Activated CD8-positive, alpha-beta T cell treated with anti-CD3 and anti-CD28 coated beads, Interleukin-2, amount 10 ng/mL, durations not matched to agents 7 days and 5 days (primary cell): ENCODE measurements at places on chromosomes 13 and 19. TPM values are rescaled to one million over a fixed set of nuclear protein-coding genes. Genes with fewer than 3 reads are reported as not detected.

The MOB3A gene
- 235 TPM for total RNA-seq

DNA sequence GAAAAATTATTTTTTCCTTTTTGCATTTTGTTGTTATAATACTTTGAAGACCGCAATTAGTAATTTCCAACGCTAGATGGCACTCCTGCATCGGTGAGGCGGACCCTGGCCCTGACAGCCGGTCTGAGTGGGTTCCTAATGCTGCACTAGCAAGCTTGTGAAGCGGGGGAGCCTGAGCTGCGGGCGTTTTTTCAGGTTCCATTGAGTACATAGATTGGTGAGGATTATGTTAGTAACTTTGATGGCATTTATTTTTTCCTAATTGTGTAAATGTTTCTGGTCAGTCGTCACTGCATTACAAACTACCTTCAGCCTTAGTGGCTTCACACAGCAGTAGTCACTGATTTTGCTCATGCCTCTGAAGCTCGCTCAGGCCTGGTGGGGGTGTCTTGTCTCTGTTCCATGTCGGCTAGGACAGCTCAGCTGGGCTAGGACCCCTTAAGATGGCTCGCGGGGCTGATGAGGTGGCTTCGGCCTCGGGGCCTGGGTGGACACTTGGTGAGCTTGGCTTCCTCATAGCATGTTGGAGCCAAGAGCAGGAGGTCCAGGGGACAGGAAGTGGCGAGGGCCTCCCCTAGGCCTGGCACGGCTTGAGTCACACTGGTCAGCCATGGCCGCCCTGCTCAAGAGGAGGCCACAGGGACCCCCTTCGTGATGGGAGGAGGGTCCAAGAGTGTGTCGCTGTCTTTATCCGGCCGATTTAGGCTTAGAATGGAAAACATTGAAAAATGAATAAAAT is 25.0 kb downstream of the ERCC5 start:
- peak; percentile 65 for DNase-seq
- no peak overlapping the region for H3K4me3 ChIP-seq
- no peaks in the 10 kb centered on the region for H3K27me3 ChIP-seq
- peaks cover 23% of the 10 kb centered on the region for H3K4me1 ChIP-seq

The KLK5 gene
- not detected for total RNA-seq

The EBI3 gene
- total RNA-seq = not detected

The EMP3 gene
- 300 TPM for total RNA-seq

- no peak overlapping the region for H3K27ac ChIP-seq
- no peak overlapping the region for H3K4me3 ChIP-seq
- no peaks in the 10 kb centered on the region for H3K27me3 ChIP-seq
- DNase-seq = no peak
- no peaks in the 10 kb centered on the region for H3K36me3 ChIP-seq
Observed at GRCh38 chr19:55907286-55907685, 24.9 kb downstream of the NLRP13 start.

The SIGLEC14 gene
- not detected for total RNA-seq

The ZNF222 gene
- total RNA-seq = 2.6 TPM

GRCh38 chr19:572743-573518 is 535 bp downstream of the BSG start:
- no peaks in the 10 kb centered on the region for H3K27me3 ChIP-seq
- H3K4me3 ChIP-seq = peak overlapping the region; percentile 88
- H3K36me3 ChIP-seq = peaks cover 3% of the 10 kb centered on the region
- peak; percentile 37 for DNase-seq
- peak overlapping the region; percentile 86 for H3K27ac ChIP-seq
- peaks cover 45% of the 10 kb centered on the region for H3K4me1 ChIP-seq

- H3K4me1 ChIP-seq = no peaks in the 10 kb centered on the region
- no peaks in the 10 kb centered on the region for H3K36me3 ChIP-seq
- no peak overlapping the region for H3K4me3 ChIP-seq
- no peak overlapping the region for H3K27ac ChIP-seq
- H3K27me3 ChIP-seq = no peaks in the 10 kb centered on the region
Observed at GRCh38 chr19:17909003-17909732, 23.6 kb upstream of the CCDC124 start.

The C5AR2 gene
- 0.21 TPM for total RNA-seq

- H3K4me3 ChIP-seq = no peak overlapping the region
- DNase-seq = no peak
- H3K4me1 ChIP-seq = no peaks in the 10 kb centered on the region
- no peaks in the 10 kb centered on the region for H3K27me3 ChIP-seq
- no peaks in the 10 kb centered on the region for H3K36me3 ChIP-seq
- no peak overlapping the region for H3K27ac ChIP-seq
Observed at GRCh38 chr13:67438465-67438864, 208.3 kb upstream of the PCDH9 start.

The GCDH gene
- 39.5 TPM for total RNA-seq
